ENCODE measurements at places on chromosomes 3 and 15.

GRCh38 chr3:105752791-105753415 is 115.9 kb downstream of the CBLB start:
- DNase-seq = peak; percentile 17

DNA sequence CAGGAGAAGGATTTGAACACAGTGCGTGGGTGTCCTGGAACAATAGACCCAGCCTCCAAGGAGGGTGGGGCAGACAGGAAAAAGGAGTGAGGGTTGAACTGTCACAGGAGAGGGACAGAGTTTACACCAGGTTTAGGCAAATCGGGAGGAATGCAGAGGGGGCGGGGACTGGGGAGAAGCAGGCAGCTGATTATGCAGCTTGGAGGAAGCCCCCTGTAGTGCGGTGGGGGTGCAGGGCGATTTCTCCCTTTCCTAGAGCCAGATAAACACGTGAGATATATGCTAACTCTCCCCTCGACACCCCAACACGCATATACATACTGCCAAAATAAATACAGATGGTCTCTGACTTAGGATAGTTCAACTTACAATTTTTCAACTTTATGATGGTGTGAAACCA is 108.6 kb upstream of the PRR20G start:
- no peak for DNase-seq

DNA sequence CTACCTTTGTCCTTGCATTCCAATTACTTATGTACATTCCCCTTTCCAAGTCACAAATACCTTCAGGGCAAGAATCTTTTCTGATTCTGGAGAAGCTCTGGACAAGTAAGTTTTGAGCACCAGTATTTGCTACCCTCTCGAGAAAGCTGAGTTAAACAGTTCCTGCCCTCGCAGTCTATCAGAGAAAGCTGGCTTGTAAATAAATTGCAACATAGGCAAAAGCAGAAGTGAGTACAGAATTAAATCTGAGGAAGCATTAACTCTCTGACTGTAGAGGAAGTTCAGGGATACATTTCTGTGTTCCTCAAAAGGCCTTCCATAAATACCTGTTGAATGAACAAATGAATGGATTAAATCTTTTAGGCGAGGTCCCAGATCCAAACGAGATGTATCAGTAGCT is 1.2 kb downstream of the OSBPL11 start:
- DNase-seq = no peak

GRCh38 chr3:45987368-45988291 is 8.0 kb downstream of the FYCO1 start:
- no peak for DNase-seq

DNA sequence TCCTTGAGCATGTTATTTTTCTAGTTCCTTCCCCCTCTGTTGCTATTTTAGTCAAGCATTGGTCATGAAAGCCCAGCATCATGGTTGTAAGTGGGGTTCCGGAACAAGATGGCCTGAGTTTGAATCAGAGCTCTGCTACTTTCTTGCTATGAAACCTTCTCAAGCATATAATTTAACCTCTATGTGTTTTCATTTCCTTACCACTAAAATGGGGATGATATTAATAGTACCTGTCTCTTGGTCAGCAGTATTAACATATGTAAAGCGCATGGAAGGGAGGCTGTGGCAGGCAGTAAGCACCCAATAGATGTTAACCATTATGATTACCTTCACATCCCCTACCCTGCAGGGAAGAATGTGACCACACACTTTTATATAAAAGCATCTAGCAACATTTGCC is 14.3 kb upstream of the SPRED1 start:
- DNase-seq = no peak

GRCh38 chr3:55490276-55490913 is 3.3 kb upstream of the WNT5A start:
- DNase-seq = no peak

DNA sequence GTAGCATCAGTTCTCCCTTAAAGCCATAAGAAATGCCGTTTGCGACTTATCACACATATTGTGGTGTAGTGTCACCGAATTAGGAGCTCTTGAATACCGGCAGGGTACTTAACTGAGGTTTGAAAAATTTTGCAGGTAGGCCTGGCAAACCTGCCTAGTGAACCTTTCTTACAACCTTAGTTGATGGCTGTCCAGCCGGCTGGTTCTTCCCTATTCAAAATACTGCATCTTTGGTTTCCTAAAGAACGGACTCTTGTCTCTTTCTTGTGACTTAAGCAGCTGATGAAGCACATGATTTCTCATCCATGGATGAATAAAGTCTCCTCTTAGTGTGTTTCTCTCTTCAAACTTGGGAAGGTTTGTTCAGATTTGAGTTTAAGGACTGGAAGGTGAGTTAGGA is 1.5 kb downstream of the RAB7A start:
- no peak for DNase-seq

DNA sequence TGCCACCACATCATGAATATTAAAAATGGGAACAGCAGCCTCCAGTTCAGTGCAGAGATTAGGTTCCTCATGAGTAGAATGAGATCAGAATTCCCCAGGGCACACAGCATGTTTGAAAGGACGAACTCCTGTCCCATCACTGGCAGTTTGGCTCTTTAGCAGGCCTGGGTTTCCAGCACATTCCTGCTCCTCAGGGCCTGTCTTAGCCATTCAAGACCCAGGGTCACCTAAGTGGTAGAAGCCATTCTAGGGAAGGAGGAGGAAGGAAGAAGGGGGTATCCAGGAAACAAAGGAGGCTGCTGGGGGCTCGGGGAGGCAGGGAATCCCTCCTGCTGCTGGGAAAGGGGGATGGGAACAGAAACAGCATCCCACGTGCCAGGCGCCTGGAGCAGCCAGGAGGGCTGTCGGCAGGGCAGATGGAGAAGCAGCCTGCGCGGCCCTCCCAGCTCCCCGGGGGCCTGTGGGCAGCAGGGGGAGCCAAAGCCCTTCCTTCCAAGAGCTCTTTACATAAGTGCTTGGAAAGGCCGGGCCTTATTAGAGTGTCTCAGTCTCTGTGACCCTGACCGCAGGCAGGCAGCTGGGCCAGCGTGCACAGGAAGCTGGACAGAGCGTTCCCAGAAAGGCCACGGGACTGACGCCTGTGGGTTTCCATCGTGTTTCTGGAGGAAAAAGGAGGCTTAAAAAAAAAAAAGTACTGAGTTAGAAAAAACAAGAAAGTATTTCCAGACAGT is 24.7 kb downstream of the LOXL1 start:
- peak; percentile 26 for DNase-seq

DNA sequence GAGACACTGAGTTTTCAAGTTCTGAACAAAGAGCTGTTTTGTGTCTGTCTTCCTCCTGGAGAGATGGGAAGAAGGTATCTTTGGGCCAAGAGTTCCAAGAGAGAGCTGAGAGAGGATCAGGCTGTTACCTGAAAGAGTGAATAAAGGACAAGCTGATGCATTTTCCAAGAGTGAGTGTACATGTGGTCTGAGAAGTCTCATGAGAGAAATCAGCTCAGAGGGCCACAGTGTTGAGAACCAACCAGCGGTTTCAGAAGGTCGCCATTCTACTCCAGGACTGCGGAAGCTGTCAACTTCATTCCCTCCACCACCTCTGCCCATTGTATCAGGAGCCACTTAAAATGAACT is 42.7 kb upstream of the PPP2R3A start:
- DNase-seq = no peak

GRCh38 chr3:64932016-64932518 is 244.3 kb upstream of the ADAMTS9 start:
- DNase-seq = no peak

DNA sequence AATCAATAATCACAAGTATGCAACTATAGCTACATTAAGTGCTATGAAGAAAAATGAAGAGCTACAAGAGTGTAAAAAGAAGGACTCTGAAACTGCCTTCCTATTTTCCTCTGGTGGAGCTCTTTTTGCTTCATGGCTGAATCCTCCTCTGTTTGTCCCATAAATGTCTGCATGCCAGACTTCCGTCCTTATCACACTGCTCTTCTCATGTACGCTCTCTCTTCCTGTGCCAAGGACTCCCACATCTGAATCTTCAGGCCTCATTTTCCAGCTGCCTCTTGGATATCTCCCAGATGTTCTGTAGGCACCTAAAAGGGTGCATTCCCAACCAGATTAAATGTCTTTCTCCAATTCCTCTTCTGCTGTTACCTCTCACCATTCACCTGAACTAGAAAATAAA is 123.7 kb downstream of the MECOM start:
- no peak for DNase-seq

- no peak for DNase-seq
Measured at GRCh38 chr15:98422130-98422478, 226.2 kb upstream of the IGF1R start.

- no peak for DNase-seq
Measured at GRCh38 chr3:194876403-194877095, 190.9 kb downstream of the FAM43A start.

DNA sequence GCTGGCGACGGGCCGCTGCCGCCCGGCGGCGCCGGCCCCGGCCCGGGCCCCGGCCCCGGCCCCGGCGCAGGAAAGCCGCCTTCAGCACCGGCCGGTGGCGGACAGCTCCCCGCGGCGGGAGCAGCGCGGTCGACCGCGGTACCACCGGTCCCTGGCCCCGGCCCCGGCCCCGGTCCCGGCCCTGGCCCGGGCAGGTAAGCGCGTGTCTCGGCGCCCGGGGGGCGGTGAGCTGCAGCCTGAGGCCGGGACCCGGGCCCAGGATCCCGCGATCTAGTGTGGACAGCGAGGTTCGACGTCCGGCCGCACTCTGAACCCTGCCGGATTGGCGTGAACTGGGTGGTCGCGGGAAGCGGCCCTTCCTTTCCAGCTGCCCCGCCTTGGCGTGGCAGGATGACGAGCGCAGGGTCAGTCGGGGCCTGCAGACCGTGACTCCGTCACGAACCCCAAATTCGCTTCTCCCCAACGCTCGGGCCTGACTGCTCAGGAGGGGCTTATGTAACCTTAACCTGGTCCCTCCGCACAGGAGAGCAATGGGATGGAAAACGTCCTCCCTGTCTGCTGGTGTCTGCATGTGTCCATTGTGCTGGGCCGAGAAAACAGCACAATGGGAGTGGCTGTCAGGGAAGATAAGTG is 472 bp downstream of the BSN start:
- no peak for DNase-seq

- no peak for DNase-seq
Measured at GRCh38 chr15:45326280-45326679, 52.1 kb downstream of the GATM start.
